ENCODE measurements at places on chromosomes 7 and 10.

DNA sequence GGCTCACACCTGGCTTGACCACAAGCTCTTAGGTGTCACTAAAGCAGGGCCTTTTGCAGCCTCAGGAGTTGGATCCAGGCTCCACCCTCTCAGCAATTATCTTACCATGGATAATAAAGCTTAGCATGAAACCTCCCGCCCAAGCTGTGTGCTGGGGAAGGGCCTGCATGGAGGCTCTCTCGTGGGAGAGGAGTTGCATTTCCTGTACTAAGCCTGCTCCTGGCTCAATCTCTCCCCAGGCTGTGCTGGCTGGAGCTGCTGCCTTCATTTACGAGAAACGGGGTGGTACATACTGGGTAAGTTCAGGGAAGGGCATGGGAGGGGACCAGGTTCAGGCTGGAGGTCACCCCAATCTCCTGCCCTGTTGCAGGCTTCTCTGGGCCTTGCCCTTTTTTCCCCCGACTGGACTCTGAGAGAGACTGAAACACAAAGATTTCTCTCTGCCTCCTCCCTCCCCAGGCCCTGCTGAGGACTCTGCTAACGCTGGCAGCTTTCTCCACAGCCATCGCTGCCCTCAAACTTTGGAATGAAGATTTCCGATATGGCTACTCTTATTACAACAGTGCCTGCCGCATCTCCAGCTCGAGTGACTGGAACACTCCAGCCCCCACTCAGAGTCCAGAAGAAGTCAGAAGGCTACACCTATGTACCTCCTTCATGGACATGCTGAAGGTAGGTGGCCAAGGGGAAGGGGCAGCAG, 2.7 kb downstream of the TMEM176A start:
- H3K4me1 ChIP-seq, result peaks cover 2% of the 10 kb centered on the region
- no peaks in the 10 kb centered on the region for H3K36me3 ChIP-seq
- no peak overlapping the region for H3K27ac ChIP-seq
- DNase-seq, result no peak
- H3K4me3 ChIP-seq, result no peak overlapping the region
- H3K27me3 ChIP-seq, result peaks cover 55% of the 10 kb centered on the region

GRCh38 chr10:23081891-23082290, 13.5 kb upstream of the MSRB2 start:
- peaks cover 2% of the 10 kb centered on the region for H3K4me1 ChIP-seq
- DNase-seq, result no peak
- H3K27me3 ChIP-seq, result no peaks in the 10 kb centered on the region
- H3K4me3 ChIP-seq, result no peak overlapping the region

- peaks cover 30% of the 10 kb centered on the region for H3K27me3 ChIP-seq
- H3K36me3 ChIP-seq, result no peaks in the 10 kb centered on the region
- H3K4me3 ChIP-seq, result no peak overlapping the region
- peaks cover 5% of the 10 kb centered on the region for H3K4me1 ChIP-seq
- no peak overlapping the region for H3K27ac ChIP-seq
These were observed 5.0 kb downstream of the AKR1B10 start for GRCh38 chr7:134532180-134532953.

DNA sequence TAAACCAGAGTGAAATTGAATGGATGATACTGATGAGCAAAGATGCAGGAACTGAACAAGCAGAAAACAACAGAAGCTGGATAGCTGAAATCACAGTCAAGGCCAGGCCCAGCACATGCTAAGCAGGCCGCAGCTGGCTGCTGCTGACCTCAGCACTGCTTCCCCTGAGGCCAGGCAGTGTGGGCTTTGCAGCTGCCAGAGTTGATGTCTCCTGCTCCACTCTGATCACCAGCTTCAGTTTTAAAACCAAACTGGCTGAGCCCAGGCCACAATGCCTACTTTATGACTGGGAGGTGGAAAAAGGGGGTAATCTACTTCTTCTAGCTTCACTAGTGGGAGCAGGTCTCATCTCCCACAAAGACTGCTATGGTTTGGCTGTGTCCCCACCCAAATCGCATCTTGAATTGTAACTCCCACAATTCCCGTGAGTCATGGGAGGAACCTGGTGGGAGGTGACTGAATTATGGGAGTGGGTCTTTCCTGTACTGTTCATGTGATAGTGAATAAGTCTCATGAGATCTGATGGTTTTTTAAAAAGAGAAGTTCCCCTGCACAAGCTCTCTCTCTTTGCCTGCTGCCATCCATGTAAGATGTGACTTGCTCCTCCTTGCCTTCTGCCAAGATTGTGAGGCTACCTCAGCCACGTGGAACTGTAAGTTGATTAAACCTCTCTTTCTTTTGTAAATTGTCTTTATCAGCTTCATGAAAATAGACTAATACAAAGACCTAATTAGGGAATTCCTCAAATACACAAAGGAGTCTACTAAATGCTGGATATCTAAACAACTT, 136.4 kb upstream of the ITGB1 start:
- no peak overlapping the region for H3K4me3 ChIP-seq
- H3K4me1 ChIP-seq, result no peaks in the 10 kb centered on the region
- no peak for DNase-seq
- H3K36me3 ChIP-seq, result no peaks in the 10 kb centered on the region
- H3K27ac ChIP-seq, result no peak overlapping the region

DNA sequence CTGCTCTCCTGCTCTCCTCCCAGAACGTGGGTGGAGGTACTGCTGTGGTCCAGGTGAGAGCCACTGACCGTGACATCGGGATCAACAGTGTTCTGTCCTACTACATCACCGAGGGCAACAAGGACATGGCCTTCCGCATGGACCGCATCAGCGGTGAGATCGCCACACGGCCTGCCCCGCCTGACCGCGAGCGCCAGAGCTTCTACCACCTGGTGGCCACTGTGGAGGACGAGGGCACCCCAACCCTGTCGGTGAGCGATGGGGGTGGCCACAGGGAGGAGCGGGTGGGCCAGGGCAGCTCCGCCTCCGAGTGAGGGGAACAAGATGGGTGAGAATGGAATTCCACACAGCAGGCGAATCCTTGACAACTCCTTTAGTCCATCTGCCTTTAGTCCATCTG, 22.1 kb upstream of the C10orf105 start:
- H3K27me3 ChIP-seq, result no peaks in the 10 kb centered on the region
- peaks cover 3% of the 10 kb centered on the region for H3K4me1 ChIP-seq
- no peak for DNase-seq
- H3K27ac ChIP-seq, result no peak overlapping the region
- no peak overlapping the region for H3K4me3 ChIP-seq
